Right hindlimb (tissue), 1 donor: ENCODE measurements at places on chromosomes 7 and 10.
A peak's percentile ranks its signal among the peaks of the same experiment; 100 is the strongest.

DNA sequence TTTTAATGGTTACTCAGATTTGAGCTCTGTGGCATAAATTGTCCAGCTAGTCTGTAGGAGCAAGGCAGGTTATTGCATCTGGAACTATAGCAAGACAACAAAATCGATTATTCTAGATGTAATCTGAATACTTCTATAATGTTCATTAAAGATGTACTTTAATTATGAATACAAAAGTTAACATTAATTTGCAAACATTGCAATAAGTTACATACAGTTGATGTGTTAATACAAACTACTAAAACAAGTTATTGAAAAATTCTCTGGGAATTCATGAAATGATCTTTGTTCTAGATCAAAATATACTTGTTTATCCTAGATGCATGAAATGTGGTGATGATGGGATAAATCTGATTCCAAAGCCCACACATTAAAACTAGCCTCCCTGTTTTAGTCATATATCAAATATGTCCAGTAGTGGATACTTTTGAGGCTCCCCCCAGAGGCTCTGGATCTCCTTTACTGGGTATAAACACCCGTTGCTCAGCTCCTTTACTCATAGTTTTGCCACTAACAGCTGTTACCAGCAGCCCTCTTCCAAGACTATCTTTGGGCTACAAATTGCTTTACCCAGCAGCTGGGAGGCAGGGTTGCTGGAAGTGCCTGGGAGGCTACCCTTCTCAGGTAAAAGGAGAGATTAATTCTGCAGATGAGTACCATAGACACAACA lies 78.1 kb downstream of the ARL4A start:
- DNase-seq, result no peak

GRCh38 chr10:102705531-102705930 lies 8.7 kb downstream of the ARL3 start:
- no peak for DNase-seq

DNA sequence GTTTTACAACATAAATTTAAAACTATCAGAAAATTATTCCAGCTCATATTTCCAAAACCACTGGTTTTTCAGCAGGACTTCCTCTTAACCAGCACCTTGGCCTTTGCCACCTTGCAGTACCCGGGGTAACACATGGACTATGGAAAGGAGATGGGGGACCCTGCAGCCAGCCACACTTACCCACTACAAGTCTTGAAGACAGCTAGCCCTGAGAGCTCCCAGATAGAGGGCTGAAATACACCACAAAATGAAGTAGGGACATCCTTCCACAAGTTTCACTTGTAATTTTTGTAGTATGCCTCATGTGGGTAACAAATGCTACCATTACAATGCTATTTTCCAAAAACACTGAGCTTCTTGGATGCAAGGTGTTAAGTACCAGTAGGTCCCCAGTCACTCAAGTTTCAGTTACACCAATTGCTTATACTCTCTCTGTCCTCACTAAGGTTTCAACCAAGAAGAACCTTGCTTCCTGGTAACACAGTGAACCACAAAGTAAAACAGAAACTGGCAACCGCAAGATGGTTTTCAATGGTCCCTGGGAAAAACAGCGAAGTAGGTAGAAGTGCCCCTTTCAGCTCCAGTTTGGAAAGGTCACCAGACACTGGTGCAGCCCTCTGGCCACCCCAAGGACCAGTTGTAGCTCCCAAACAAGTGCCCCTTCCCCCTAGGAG lies 110.9 kb downstream of the SGMS1 start:
- DNase-seq, result no peak

DNA sequence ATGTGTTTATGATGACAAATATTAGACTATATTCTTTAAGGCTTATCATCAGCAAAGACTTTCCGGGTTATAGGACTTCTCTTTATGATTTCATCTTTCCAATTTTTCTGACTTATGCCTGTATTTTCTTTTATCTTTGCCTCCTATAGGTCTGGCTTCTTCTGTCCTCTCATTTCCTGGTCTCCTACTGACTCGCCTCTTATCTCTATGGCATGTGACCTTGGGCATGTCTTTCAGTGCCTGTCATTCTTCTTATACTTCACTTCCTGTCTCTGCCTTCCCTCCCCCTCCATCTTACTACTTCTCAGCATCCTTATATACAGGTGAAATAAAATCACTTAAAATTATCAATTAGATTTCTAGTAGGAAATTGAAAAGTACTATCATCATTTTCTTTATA lies 42.2 kb downstream of the PCDH15 start:
- DNase-seq, result no peak

DNA sequence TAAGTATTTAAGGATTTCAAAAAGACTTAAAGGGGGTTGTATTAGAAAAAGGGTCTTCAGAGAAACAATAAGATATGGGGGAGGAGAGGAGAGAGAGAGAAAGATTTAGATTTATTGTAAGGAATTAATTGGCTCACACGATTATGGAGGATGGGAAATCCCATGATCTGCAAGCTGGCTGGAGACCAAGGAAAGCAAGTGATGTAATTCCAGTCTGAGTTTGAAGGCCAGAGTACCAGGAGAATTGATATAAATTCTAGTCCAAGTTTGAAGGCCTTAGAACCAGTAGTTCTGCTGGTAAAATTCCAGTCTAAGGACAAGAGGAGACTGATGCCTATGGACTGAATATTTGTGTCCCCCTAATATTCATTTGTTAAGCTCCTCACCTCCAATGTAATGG lies 20.6 kb upstream of the SLC13A1 start:
- no peak for DNase-seq

GRCh38 chr10:122173766-122174435 lies 97.2 kb upstream of the BTBD16 start:
- DNase-seq, result no peak

DNA sequence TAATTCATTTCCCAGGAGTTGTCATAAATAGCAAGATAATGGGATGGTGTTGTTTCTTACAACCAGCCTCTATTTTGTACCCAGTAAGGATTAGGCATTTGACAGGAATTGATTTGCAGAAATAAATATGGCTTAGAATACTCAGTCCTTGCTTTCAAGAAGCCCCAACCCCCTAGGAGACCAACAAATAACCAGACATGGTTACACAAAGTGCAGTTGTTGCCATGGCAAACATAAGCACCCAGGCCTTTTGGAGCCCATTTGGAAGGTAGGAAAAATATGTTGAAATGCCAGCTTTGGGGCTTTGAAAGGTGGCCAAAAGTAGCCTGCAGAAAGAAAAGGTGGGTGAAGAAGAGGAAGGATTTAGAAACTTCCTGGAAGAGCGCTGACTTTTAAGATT lies 397.5 kb downstream of the CDC14C start:
- DNase-seq, result no peak

DNA sequence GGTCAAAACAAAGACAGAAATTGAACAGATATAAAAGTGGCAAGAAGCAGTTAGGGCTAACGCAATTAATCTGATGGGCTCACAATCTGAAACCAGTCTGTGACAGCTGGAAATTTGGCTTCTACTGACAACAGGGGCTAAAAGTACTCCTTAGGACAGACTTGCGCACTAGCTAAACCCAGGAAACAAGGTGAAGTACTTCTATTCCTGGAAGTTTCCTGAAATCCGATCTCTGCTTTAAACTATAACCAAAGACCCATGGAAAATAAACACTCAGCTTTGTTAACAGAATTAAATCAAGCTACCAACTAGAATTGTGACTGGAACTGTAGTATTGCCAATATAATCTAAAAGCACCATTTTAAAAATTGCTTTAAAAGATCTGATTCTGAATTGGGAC lies 520.2 kb upstream of the ZWINT start:
- DNase-seq, result no peak

GRCh38 chr7:112416127-112416526 lies 34.1 kb upstream of the IFRD1 start:
- DNase-seq, result no peak

DNA sequence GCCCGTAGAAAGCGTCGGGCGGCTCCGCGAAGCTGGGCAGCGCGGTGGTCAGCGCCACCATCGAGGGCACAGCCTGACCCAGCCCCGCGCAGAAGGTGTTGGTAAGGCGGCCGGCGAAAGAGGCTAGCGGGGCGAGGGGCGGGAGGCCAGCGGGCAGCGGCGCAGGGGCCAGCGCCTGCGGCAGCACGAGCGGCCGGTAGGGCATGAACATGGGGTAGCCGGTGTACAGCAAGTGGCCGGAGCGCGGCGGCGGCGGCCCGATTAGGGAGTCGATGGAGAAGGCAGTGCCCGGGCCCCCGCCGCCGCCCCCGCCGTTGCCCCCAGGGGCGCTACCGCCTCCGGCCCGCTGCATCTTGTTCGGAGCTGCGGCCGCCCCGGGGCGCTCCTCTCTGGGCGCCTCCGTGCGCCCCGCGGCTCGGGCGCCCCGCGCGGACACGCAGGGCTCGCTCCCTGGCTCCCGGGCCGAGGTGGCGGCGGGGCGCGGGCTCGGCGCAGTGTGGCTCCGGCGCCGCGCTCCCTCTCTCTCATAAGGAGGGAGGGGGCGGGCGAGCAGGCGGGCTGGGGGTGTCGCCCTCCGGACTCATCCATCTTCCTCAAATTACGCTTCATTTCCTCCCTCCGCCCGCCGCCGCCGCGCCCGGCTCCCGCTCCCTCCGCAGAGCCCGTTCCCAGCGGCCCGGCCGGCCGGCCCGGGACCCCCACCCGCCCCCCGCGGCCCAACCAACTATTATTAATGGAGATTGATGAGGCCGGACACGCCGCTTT lies at the start of gene GBX1:
GBX1 (minus strand) TSS at position 498 of the 765 bp plus-strand sequence; CDS start at position 352, 146 bp downstream.
- no peak for DNase-seq

- no peak for DNase-seq
These were observed 117.0 kb downstream of the ADCY1 start for GRCh38 chr7:45691155-45691656.

- DNase-seq, result peak; percentile 73
These were observed 561 bp downstream of the PLEKHA1 start for GRCh38 chr10:122374859-122375678.

- no peak for DNase-seq
These were observed 17.3 kb downstream of the SLC16A12 start for GRCh38 chr10:89518108-89518507.

DNA sequence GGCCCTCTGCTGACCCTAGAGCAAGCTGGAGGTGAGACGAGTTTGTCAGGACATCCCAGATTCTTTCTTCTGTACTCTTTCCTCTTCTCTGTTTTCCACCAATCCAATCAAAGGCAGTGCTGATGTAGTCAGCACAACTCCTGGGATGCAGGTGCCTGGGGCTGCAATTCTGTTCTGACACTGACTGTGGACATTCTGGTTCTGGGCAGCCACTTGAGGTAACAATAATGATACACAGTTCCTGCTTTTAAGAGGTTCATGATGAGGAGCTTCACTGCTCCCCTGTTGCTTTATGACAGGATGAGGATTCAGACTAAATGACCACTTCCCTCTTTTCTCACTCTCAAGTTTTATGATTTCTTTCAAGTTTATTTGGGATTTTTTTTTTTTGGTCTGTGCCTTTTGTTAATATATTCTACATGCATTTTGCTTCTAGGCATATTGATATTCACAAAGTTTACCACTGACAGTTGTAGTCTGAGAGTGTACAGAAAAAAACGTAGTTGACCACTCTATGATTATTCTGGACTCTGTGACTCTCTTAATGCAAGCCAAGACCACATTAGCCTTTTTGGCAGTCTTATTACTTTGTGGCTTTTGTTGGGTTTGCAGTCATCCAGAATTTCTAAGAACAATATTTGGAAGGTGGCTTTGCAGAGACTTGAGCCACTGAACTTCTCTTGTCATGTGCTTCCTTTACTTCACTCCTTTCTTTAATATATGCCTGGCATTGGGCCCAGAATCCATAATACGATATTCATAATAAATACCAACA lies 247.6 kb downstream of the AUTS2 start:
- no peak for DNase-seq

GRCh38 chr7:36039243-36039642 lies 113.8 kb upstream of the EEPD1 start:
- no peak for DNase-seq

GRCh38 chr10:71804077-71804476 lies 30.8 kb upstream of the VSIR start:
- peak; percentile 6 for DNase-seq

GRCh38 chr10:34286136-34286739 lies 528.9 kb downstream of the PARD3 start:
- DNase-seq, result no peak

DNA sequence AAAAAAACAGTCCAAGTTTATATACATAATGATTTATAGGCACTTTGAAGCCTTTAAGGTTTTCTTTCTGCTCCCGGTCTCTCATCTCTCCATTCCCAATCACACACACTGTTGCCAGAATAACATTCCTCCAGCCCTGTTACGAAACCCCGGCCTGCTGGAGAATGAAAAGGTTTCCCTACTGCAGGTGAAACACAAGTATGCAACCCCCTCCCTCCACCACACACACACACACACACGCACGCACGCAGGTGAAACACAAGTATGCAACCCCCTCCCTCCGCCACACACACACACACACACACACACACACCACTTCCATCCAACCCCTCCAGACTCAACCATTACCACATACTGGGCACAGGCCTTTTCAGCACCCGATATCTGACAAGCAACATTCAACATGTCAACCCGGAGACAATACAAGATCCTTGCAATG lies 87.5 kb downstream of the PARD3 start:
- DNase-seq, result no peak

DNA sequence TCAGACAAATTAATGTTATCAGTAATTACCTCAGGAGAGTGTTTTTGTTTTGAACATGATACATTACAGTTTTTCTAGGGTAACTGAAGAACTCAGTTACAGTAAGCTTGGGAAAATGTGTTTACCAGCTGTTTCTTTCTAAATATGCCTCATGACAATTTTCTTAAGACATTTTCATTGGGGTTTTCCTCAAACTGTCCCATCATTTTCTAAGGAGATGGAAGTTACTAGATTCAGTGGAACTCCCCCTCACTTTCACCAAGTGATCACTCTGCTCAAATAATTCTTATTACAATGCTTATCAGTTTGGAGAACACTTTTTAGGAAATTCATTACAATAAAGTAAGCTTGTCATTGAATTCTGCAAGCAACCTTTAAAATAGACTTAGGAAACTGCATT lies 6.4 kb upstream of the SPAG6 start:
- DNase-seq, result no peak

DNA sequence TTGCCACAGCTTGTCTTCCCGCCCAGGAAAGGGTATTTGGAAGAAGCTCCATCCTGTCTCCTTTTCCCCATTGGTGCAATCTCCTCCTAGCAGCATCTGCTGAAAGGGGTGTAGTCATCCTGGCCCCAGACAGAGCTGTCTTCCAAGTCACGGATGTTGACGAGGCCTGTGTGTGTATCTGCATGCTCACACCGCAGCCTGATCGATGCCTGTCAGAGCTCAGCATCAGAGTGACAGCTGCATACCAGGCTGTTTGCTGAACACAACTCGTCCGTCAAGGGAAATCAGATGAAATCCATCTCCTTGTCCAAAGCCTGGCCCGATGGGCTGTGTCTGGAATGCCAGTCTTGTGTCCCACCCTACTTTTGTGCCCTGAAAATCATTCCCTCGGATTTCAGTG lies 21.2 kb upstream of the LRRC4 start:
- no peak for DNase-seq

GRCh38 chr7:6221340-6222319 lies 50.8 kb downstream of the CYTH3 start:
- DNase-seq, result no peak
